Right ventricle myocardium superior (tissue), 1 donor: ENCODE measurements at places on chromosomes 2 and 18. TPM values are rescaled to one million over a fixed set of nuclear protein-coding genes. Genes with fewer than 3 reads are reported as not detected.

GRCh38 chr18:23179416-23179815, 44.1 kb downstream of the CABLES1 start:
- no peak for DNase-seq

DNA sequence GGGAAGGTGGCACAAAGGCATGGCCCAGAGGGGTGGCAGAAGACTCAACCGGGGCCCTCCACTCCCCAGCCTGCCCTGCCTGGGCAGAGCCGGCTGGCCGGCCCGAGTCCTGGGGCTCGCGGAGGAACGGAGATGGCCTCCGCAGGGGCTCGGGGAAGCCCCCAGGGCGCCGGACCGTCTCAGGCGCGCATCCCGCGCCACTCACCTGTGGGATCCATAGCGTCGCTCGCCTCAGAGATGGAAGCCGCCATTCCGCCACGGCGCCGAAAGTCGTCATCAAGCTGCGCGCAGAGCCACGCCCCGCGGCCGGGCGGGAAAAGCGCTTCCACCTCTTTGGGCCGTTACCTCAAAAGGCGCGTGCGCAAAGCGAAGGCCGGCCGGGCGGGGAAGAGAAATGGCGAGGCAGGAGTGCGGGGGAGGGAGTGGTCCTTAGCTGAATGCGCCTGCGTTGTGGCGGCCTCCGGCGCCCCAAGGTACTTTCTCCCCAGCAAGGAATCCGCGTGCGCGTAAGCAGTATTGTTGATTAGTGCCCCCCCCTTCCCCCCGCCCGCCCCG, at the start of gene SMPD4:
TSS of gene SMPD4 (minus strand) at position 278 of the 555 bp plus-strand sequence. CDS start 5,010 bp downstream, outside the sequence.
- peak; percentile 99 for DNase-seq

- DNase-seq: no peak
These were observed 19.3 kb upstream of the TNFAIP6 start for GRCh38 chr2:151338115-151338514.

GRCh38 chr18:75086494-75087034, 122.4 kb downstream of the PTGR3 start:
- DNase-seq: no peak

GRCh38 chr18:6399776-6400175, 14.9 kb downstream of the L3MBTL4 start:
- no peak for DNase-seq

- no peak for DNase-seq
These were observed 56.9 kb downstream of the DGKD start for GRCh38 chr2:233411162-233411561.

DNA sequence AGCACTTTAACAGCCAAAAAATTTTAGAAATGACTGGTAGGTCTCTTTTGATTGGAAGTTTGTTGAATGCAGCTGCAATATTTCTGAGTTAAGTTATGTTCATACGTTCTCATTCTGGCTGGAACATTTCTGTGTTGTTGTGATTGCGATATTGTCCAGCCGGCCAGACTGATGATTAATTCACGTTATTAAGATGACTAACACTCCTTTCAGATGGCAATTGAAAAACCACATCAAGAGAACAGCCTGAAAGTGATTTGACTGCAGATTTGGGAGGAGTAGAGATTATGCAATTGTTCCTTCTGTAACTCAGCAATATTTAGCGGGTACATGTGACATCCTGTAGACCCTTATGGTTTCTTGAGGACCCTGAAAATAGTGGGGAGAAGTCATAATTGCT, 133.7 kb downstream of the FBXO15 start:
- DNase-seq: no peak

GRCh38 chr2:172726172-172726735, 9.4 kb upstream of the RAPGEF4 start:
- no peak for DNase-seq

- DNase-seq: no peak
These were observed 483.5 kb upstream of the SLC8A1 start for GRCh38 chr2:40935349-40935748.

DNA sequence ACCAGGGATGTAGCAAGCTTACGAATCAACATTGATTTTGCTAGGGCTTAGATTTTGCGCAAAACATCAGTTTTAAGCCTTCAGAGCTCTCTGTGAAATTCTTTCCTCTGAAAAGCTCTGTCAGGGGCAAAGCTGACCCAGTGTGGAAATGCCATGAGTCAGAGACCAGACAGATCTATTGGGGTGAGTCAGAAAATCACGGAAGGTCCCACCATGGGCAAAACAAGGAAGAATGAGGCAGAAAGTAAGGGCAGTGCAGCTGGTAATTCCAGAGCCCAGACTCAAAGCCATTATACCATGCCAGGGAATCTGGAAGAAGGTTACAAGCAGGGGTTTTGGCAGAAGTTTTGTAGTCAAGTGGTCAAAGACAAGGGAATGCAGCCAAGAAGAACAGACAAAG, 256.6 kb upstream of the CTAGE1 start:
- DNase-seq: no peak

- no peak for DNase-seq
These were observed 26.7 kb downstream of the CYP27C1 start for GRCh38 chr2:127193164-127193966.

DNA sequence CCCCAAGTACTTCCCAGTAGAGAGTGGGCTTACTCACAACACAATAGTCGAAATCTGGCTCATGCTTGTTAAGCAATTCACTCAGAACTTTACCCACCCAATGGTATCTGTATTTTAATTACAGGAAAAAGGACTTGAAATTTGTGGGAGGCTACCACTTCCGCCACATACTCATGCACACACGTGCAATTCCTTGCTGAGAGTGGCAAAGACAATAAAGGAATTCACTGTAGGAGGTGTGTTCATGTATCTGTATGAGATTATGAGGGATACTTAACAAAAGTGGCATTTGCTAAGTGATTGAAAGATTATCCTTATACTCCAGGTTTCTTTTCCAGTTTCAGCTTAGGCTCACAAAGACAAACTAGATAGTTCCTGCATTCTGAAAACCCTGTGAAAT, 14.9 kb upstream of the LYPD6 start:
- DNase-seq: no peak

- DNase-seq: no peak
These were observed 669.3 kb downstream of the BCL11A start for GRCh38 chr2:59884166-59884565.

DNA sequence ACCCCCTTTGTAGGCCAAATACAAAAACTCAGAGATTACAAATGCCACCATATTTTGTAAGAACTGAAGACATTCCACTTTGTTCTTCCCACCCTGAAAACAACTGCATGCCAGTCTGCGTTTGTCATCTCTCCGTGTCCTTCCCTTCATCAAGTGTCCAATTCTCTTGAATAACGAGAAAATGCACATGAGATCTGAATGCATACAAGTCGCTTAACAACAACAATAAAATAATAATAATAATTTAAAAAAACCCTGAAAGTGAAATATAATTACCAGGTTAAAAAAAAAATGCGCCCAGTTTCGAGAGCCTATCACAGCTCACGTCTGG, 2.0 kb upstream of the SETBP1 start:
- DNase-seq: no peak

- no peak for DNase-seq
These were observed 372.5 kb downstream of the CBLN2 start for GRCh38 chr18:72171596-72171995.

DNA sequence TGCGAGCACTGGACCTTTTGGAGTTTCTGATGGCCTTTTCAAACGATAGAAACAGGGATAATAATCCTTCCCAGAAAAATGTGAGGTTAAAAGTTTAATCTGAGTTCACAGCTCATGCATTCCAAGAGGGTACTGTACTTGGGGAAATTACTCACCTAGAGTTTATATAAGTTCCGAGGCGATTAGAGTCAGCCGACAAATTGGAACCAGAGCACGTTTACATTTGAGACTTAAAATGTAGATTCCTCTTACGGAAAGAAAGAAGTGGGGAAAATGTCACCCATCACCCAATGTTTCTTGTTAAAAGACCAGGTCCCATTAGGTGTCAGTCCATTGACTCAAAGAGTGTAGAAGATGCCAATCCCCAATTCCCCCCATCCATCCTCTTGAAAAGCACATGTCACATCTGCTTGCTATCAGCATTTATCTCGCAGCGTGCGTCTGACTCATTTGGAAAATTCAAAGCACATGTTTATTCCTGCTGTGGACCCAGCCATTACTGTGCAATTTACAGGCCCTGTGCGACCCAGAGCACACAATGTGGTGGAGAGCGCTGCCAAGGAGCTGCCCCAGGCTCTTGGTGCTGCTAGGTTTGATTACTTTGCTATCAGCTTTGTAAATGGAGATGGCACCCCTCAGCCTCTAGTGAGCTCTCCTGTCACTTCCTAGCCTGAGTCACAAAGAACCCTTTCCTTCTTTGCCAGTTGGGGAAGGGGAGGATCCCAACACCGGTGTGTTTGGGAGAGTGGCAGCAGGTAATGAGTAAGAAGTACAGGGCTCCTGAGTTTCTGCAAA, 104.8 kb downstream of the COLEC12 start:
- no peak for DNase-seq

- DNase-seq: peak; percentile 49
These were observed 7.7 kb downstream of the MAPRE3 start for GRCh38 chr2:26978061-26978596.

- DNase-seq: peak; percentile 52
These were observed 1044.4 kb upstream of the CNTNAP5 start for GRCh38 chr2:122980671-122981070.

- DNase-seq: no peak
These were observed 100.1 kb upstream of the MAP4K3 start for GRCh38 chr2:39537150-39537549.

GRCh38 chr18:32552421-32553030, 81.8 kb upstream of the GAREM1 start:
- no peak for DNase-seq

- DNase-seq: no peak
These were observed 97.9 kb upstream of the GPR45 start for GRCh38 chr2:105143467-105144151.

GRCh38 chr2:70789304-70790135, 923 bp downstream of the FIGLA start:
- peak; percentile 73 for DNase-seq

- no peak for DNase-seq
These were observed 2.1 kb downstream of the PROKR1 start for GRCh38 chr2:68645523-68645922.

DNA sequence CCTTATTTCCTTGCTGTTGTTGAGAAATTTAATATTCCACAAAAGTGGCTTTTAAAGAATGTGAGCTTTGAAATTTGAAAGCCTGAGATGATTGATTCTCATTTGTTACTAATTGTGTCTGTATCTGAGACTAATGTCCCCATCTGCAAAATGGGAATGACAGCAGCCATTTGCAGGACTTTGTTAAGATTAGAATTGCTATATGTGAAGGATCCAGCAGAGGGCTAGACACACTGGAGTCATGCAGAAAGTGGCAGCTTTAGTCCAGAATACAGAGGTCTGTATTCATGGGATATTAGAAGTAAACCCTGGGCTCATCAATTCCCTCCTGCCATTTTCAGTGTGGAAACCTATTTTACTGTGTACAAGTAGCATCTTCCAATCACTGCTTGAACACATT, 296.5 kb upstream of the GYPC start:
- no peak for DNase-seq

The IL1R2 gene
- 1.4 TPM for total RNA-seq

The OXER1 gene
- total RNA-seq: 0.40 TPM

The SLC16A14 gene
- total RNA-seq: 3.0 TPM

The LYPD1 gene
- not detected for total RNA-seq

The ZNF397 gene
- 12.7 TPM for total RNA-seq

The SGPP2 gene
- total RNA-seq: 15.3 TPM

The DNAH7 gene
- total RNA-seq: 0.40 TPM

The PKDCC gene
- 120 TPM for total RNA-seq

The ITPRIPL1 gene
- 1.0 TPM for total RNA-seq

The CKAP2L gene
- total RNA-seq: 0.30 TPM

The MOGAT1 gene
- total RNA-seq: 0.65 TPM
